ENCODE measurements at places on chromosomes 3 and 15.

- DNase-seq = no peak
Measured at GRCh38 chr3:141320399-141321108, 47.8 kb upstream of the ZBTB38 start.

DNA sequence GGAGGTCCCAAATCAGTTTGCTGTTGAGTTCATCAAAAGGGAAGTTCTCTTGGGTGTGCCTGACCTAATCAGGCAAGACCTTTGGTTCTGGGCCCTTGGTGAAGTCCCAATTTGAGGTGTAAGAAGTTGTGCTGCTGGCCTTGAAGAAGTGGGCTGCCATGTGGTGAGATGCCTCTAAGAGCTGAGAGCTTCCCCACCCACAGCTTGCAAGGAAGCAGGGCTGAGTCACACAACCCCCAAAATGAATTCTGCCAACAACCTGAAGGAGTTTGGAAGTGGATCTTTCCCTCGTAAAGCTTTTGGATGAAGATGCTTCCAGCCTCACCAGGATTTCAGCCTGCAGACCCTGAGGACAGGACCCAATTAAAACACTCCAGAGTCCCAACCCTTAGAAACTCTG, 129.3 kb upstream of the NSMCE3 start:
- no peak for DNase-seq

- DNase-seq = no peak
Measured at GRCh38 chr3:24129549-24129948, 184.5 kb downstream of the NR1D2 start.

- DNase-seq = no peak
Measured at GRCh38 chr3:171526146-171526545, 65.9 kb upstream of the TNIK start.

- no peak for DNase-seq
Measured at GRCh38 chr15:74892313-74892712, 2.5 kb downstream of the MPI start.

GRCh38 chr15:29864501-29864900, 42.2 kb upstream of the TJP1 start:
- DNase-seq = no peak

DNA sequence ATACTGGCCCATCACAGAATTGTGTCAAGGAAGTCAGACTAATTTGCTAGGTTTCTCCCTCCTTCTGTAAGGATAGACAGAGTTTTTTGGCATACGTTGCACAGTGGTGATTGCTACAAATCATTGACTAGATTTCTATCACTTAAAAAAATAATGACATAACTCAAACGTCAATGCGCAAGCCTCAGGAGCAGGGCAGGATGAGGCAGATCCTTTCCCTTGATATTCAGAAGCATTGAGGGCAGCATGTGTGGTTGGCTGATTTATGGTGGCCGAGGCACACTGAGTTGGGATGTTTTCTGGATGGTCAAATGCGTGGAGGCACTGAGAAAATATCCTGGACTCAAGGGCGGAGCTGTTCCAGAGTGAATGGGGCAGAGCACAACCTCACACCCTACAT, 14.4 kb downstream of the THSD4 start:
- no peak for DNase-seq

GRCh38 chr3:124951511-124952281, 17.1 kb upstream of the MUC13 start:
- no peak for DNase-seq

DNA sequence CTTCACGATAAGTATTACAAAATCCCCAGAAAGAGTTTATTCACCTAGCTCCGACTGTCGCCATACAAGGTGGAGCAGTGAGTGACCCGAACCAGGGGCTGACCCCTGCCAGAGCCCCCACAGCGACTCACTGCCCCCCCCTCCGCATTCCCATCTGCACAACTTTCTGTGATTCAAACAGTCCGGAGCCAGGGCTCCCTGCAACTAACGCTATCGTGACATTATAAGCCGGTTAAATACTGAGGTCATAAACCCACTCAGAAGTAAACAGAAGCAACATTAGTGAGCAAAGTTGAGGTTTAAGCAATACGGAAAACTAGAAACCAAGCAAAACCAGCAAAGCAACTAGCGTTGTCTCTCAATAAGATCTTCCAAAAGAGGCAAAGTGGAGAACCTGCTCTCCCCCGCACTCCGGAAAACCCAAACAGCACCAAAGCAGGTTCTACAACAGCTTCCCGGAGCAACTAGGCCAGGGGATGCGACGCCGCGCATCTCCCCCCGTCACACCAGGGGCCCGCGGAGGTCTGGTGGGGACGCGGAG, 642 bp downstream of the SCAP start:
- no peak for DNase-seq

Data from CD4-positive, alpha-beta T cell treated with Interleukin-4 for 1 hour (primary cell).